CD4-positive, alpha-beta T cell (primary cell): ENCODE measurements at places on chromosomes 3 and 15. TPM values are rescaled to one million over a fixed set of nuclear protein-coding genes. Genes with fewer than 3 reads are reported as not detected.

- no peaks in the 10 kb centered on the region for H3K36me3 ChIP-seq
- H3K4me1 ChIP-seq: no peaks in the 10 kb centered on the region
- no peak overlapping the region for H3K4me3 ChIP-seq
- no peaks in the 10 kb centered on the region for H3K27me3 ChIP-seq
These were observed 342.3 kb upstream of the ADAMTS9 start for GRCh38 chr3:65030014-65030627.

DNA sequence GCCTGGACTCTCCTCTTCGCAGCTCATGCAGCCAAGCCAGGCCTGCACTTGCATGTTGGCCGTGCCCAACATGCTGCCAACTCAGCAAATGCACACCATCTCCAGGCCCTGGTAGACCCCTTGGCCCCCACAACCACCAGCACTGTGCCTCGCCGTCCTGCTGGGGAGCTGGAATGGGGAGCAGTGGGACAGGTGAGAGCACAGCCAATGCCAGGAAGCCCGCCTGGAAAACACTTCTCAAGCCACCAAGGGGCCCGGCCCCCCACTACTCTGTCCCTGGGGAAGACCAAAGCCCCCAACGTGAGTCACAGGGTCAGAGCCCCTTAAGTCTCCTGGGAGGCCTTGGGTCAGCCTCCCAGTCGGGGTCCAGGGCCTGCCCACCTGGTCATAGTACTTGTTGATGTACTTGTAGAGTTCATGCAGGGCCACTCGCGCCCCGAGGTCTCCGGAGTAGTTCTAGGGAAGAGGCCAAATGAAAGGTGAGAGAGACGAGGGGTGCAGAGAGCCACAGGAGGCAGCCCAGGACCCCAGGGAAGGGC is 24.5 kb downstream of the PLXNB1 start:
- no peak for DNase-seq
- H3K4me3 ChIP-seq: no peak overlapping the region
- no peaks in the 10 kb centered on the region for H3K4me1 ChIP-seq
- H3K27ac ChIP-seq: no peak overlapping the region

POC1A gene
- total RNA-seq: 0.22 TPM

- no peaks in the 10 kb centered on the region for H3K36me3 ChIP-seq
- peak; percentile 89 for DNase-seq
- peaks cover 26% of the 10 kb centered on the region for H3K4me1 ChIP-seq
- H3K4me3 ChIP-seq: peak overlapping the region; percentile 7
- peaks cover 3% of the 10 kb centered on the region for H3K27me3 ChIP-seq
These were observed 19.0 kb downstream of the STOML1 start for GRCh38 chr15:73972984-73973682.

DNA sequence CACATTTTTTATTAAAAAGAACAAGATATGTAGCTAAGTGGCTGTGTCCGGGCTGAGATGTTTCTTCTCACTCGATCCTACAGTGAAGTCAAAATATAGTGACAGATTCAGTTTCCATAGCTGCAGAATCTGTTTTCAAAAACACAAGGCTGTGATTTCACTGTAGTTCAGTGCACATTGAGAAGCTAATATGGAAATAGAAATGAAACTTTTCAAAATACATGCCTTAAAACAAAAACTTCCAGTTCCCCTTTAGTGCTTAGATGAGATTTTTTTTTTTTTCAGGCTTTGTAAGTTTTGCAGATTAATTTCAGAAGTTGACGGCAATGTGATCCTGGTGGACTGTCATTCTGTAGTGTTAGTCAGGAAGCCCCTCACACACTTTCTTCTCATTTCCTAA is 23.8 kb upstream of the TRAK1 start:
- no peak overlapping the region for H3K4me3 ChIP-seq
- DNase-seq: no peak
- no peaks in the 10 kb centered on the region for H3K27me3 ChIP-seq
- no peak overlapping the region for H3K27ac ChIP-seq

GRCh38 chr3:26259176-26259575 is 363.4 kb upstream of the LRRC3B start:
- H3K27me3 ChIP-seq: no peaks in the 10 kb centered on the region
- H3K27ac ChIP-seq: no peak overlapping the region

DNA sequence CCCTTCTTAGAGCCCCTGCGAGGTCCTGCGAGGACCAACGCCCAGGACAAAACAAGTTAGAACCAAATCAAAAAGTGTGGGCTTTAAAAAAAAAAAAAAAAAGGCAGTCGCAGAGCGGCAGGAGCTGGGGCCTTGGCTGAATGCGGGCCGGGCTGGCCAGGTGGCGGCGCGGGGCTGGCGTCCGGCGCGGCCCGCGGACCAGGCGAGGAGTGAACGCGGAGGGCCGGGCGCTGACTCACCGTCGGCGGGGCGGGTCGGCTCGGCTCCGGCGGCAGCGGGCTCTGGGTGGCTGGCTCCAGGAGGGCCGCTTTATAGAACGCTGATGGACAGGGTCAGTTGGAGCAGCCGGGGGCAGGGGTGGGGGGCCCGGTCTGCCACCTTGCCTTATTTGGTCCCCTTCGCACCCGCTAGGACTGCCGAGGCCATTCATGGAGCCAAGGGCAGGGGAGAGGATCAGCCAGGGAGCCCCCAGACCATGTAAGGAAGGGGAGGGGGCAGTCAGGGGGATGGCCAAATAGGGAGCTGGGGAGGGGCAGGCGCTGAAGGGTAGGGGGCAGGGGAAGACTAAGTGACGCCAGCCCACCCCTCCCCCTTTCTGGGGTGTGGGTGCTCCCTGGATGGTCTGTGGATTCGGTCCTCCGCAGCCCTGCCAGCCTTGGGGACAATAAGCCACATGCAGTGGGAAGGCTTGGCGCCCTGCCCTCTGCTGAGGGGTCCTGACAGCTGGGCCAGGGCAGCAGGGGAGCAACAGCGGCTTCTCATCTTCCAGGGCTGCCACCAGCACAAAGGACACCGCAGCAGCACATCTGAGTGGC is at the start of gene ACTC1:
ACTC1 (minus strand) TSS at position 283 of the 815 bp plus-strand sequence. CDS start 741 bp downstream, outside the sequence.
- H3K27me3 ChIP-seq: peaks cover 39% of the 10 kb centered on the region
- no peak within 1 kb of the TSS for H3K27ac ChIP-seq
- no peaks in the 10 kb centered on the region for H3K4me1 ChIP-seq

DNA sequence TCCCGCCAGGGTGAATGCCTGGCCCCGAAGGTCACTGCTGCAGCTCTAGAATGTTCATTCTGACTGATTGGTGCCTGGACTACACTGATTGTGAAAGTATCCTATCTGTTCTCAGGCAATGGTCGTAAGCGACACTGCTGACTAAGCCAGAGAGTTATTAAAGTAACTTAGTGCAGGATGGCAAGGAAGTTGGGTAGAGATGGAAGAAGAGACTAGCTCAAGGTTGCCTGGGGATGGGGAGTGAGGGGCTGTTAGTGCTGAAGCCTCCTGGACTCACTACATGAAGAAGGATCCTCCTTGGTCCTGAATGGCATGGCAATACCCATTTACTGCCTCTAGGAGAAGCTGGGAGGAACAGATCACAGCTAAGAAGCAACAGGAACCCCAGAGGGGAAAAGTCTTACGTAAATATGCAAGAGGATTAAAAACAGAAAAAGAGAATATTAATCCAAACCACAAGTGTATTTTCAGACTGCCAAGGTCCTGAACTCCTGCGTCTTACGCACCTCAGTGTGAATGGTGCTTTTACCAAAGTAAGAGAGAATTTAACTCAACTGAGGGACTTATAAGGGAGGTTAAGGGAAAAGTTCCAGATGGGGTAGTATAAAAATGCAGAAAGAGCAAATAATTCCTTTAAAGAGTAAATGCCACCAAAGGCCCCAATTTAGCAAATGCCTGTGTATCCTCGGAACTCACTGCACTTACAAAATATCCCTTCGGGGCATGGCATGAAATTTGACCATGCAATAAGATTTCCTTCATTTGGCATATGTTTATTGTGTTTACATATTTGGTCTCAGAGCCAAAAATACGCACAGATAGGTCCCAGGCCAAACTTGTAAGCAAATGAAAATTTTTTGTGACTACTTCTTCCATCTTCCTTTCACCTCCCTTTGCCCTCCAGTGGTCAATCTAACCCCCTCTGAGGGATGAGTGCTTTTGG is 64.0 kb upstream of the DGKG start:
- no peak overlapping the region for H3K4me3 ChIP-seq
- no peak overlapping the region for H3K27ac ChIP-seq
- H3K27me3 ChIP-seq: no peaks in the 10 kb centered on the region
- no peaks in the 10 kb centered on the region for H3K36me3 ChIP-seq
- no peaks in the 10 kb centered on the region for H3K4me1 ChIP-seq

- H3K4me3 ChIP-seq: no peak overlapping the region
- DNase-seq: no peak
- no peak overlapping the region for H3K27ac ChIP-seq
- no peaks in the 10 kb centered on the region for H3K4me1 ChIP-seq
- no peaks in the 10 kb centered on the region for H3K27me3 ChIP-seq
These were observed 38.5 kb downstream of the C2CD4A start for GRCh38 chr15:62105266-62105665.

RBP2 gene
- total RNA-seq: not detected

ASB7 gene
- total RNA-seq: 14.9 TPM

DNA sequence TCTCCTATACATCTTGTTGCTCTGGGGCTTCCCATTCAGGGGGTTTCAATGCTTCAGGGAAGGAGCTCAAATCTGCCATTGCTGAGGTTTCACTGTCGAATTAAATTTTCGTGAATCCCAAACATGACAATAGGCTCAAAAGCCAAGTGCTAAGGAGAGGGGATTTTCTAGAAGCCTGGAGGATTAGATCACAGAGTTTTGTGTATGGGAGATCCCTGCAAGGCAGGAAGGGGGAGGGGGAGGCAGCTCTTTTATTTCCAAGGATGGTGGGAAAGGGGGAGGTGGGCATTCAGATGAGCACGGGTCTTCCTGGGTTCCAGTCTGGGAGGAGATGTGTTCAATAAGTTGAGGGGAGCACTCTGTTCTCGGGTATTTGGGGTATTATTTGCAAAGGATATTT is 69.9 kb upstream of the DLG1 start:
- no peaks in the 10 kb centered on the region for H3K36me3 ChIP-seq
- H3K4me1 ChIP-seq: no peaks in the 10 kb centered on the region

DNA sequence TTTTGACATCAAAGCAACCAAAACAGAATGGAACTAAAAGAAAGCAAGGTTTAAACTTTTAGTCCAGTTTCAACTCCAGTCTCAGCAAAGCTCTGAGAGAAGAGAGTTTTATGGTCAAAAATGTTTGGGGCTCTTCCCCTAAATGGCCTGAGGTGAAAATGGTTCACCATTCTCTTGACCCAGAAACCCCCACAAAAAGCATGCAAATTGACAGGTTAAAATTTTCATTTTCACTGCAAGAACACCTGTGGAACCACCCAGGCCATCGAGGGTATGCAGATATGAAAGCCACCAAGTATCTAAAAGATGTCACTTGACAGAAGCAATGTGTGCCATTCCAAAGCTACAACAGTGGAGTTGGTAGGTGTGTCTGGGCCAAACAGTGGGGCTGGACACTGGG is 195.0 kb downstream of the MAGI1 start:
- H3K27me3 ChIP-seq: no peaks in the 10 kb centered on the region
- no peaks in the 10 kb centered on the region for H3K4me1 ChIP-seq
- H3K4me3 ChIP-seq: no peak overlapping the region
- H3K27ac ChIP-seq: no peak overlapping the region
- DNase-seq: no peak
- H3K36me3 ChIP-seq: no peaks in the 10 kb centered on the region

CFAP91 gene
- total RNA-seq: not detected

ACAA1 gene
- total RNA-seq: 56.4 TPM

CLSTN2 gene
- total RNA-seq: not detected

ZMAT3 gene
- total RNA-seq: 10.2 TPM

DNA sequence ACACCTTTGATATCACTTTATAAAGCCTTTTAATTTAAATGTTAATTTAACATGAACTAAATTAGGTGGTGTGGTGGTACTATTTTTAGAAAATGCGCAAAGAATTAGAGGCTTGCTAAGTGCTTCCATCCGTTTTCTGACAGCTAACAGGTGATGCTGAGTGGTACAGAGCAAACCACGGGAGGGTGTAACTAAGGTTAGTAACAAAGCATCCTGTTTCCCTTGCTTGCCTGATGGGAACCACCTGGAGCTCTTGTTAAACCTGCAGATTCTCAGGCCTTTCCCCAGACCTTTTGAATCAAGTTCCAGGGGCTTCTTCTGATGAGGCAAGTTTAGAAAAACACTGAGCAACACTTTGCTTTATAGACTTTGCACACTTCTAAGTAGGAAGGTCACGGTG is 101.0 kb downstream of the ATG7 start:
- H3K36me3 ChIP-seq: peaks cover 30% of the 10 kb centered on the region
- DNase-seq: no peak
- H3K4me3 ChIP-seq: no peak overlapping the region
- no peak overlapping the region for H3K27ac ChIP-seq
- H3K4me1 ChIP-seq: no peaks in the 10 kb centered on the region

- H3K27ac ChIP-seq: no peak overlapping the region
- no peaks in the 10 kb centered on the region for H3K36me3 ChIP-seq
- no peaks in the 10 kb centered on the region for H3K4me1 ChIP-seq
- H3K27me3 ChIP-seq: no peaks in the 10 kb centered on the region
- H3K4me3 ChIP-seq: no peak overlapping the region
These were observed 101.8 kb downstream of the NFKBIZ start for GRCh38 chr3:101950985-101951733.

- peak; percentile 27 for DNase-seq
- no peak overlapping the region for H3K27ac ChIP-seq
- no peak overlapping the region for H3K4me3 ChIP-seq
- no peaks in the 10 kb centered on the region for H3K27me3 ChIP-seq
- H3K4me1 ChIP-seq: no peaks in the 10 kb centered on the region
These were observed 69.9 kb upstream of the GOLIM4 start for GRCh38 chr3:168165390-168166269.

ARGFX gene
- not detected for total RNA-seq

- no peak overlapping the region for H3K27ac ChIP-seq
- H3K36me3 ChIP-seq: no peaks in the 10 kb centered on the region
- H3K4me1 ChIP-seq: no peaks in the 10 kb centered on the region
- H3K27me3 ChIP-seq: no peaks in the 10 kb centered on the region
These were observed 155.5 kb downstream of the PLD1 start for GRCh38 chr3:171654809-171655208.

GRCh38 chr3:123113889-123114450 is 47.1 kb downstream of the PDIA5 start:
- H3K4me3 ChIP-seq: no peak overlapping the region
- H3K36me3 ChIP-seq: no peaks in the 10 kb centered on the region
- no peaks in the 10 kb centered on the region for H3K27me3 ChIP-seq
- no peak overlapping the region for H3K27ac ChIP-seq

TMEM39A gene
- total RNA-seq: 54.1 TPM

GRCh38 chr3:195911041-195911945 is 2.9 kb upstream of the TNK2 start:
- no peaks in the 10 kb centered on the region for H3K36me3 ChIP-seq
- DNase-seq: no peak
- no peaks in the 10 kb centered on the region for H3K27me3 ChIP-seq
- no peak overlapping the region for H3K27ac ChIP-seq

DNA sequence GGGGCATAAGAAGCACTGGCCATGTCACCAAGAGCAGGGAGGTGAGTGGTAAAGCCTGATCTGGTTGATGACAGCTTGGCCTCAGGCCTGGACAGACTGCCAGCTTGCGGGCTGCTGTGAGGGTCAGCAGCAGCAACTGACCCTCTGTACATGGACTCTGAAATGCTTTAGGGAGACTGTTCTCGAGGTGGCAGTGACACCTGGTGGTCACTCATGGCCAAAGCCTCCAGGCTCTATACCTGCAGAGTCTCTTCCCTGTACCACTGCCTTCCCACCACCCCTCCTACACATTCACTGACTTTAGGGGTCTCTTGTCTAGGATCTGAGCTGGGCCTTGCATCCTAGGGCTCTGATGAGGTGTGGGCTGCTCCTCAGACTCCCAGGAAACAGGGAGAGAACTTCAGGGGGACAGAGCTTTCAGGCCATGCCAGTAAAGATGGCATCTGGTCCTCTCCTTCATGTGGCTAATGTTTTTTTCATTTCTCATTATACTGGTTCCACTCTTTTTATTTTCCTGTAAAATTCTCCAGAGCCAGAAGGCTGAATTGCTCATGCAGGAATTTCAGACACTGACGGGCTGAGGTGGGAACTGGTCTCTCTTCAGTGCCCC is 17.2 kb upstream of the TIMP4 start:
- H3K4me1 ChIP-seq: peaks cover 2% of the 10 kb centered on the region
- H3K27me3 ChIP-seq: no peaks in the 10 kb centered on the region
- H3K4me3 ChIP-seq: no peak overlapping the region
- DNase-seq: no peak
